Panc1 (cell line): ENCODE measurements at places on chromosomes 12 and 14. TPM values are rescaled to one million over a fixed set of nuclear protein-coding genes. Genes with fewer than 3 reads are reported as not detected.

Gene EGLN3
- total RNA-seq = 3.6 TPM

DNA sequence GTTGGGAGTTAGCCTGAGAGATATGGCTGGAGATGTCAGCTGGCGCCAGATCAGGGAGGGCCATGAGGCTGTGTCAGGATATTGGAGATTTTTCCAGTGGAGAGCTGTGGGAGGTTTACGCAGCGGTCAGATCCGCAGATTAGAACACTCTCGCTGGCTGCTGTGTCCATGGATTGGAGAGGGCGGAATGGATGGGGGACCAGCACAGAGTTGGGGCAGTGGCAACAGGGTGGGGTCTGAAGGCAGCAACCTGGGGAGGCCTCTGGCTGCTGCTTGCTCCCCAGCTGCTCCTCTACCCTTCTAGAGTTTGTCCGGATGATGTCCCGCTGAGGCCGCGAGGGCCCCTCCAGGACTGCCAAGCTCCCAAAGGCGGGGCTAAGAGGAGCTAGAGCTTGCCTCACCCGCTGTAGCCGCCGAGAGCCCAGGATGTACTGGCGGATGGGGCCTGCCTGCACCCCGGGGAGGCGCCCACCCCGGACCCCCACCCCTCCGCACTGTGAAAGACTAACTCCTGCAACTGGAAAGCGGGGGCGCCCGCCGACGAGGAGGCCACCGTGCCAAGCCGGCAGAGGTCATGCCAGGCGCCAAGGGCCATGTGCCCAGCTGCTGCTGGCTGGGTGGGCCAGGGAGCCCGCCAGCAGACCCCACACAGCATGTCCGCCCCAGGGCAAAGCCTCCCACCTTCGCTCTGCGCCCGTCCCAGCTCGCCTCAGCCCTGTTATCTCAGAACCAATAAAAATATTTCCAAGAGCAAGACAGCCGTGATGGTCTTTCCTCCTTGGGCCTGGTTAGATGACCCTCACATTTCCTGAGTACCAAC lies 20.2 kb upstream of the MLEC start:
- H3K27ac ChIP-seq = no peak overlapping the region
- H3K36me3 ChIP-seq = no peaks in the 10 kb centered on the region
- no peak overlapping the region for H3K4me3 ChIP-seq
- no peaks in the 10 kb centered on the region for H3K4me1 ChIP-seq

GRCh38 chr12:107917912-107918800 lies 143.7 kb downstream of the ASCL4 start:
- H3K27ac ChIP-seq = no peak overlapping the region
- peaks cover 2% of the 10 kb centered on the region; the same call in 1 of the 2 replicates for H3K27me3 ChIP-seq
- H3K36me3 ChIP-seq = no peaks in the 10 kb centered on the region

Gene TMEM132C
- total RNA-seq = not detected

Gene CISTR
- not detected for total RNA-seq

Gene FGF23
- not detected for total RNA-seq

GRCh38 chr12:124347805-124348658 lies 53.1 kb downstream of the RFLNA start:
- DNase-seq = no peak
- H3K27ac ChIP-seq = no peak overlapping the region

DNA sequence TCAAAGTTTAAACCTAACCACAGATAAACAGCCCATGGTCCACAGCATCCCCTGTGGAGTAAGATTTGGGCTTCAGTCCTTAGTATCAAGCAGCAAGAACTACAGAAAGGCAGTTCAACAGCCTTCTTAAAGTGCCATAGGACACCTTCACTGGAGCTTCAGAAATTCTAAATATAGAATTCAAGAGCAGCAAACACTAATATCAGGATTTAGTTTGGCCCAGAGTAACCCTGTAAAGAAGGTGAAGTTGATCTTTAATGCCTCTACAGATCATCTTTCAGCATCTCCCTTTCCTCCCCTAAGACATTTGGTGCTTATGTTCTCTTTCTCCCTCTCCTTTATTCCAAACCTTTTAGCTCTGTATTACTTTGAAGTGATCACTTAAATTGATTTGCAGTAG lies 59.5 kb upstream of the ARHGAP5 start:
- no peak for DNase-seq
- H3K27me3 ChIP-seq = no peaks in the 10 kb centered on the region
- no peaks in the 10 kb centered on the region for H3K36me3 ChIP-seq
- H3K4me1 ChIP-seq = no peaks in the 10 kb centered on the region
- no peak overlapping the region for H3K4me3 ChIP-seq

Gene INHBE
- total RNA-seq = 0.59 TPM

DNA sequence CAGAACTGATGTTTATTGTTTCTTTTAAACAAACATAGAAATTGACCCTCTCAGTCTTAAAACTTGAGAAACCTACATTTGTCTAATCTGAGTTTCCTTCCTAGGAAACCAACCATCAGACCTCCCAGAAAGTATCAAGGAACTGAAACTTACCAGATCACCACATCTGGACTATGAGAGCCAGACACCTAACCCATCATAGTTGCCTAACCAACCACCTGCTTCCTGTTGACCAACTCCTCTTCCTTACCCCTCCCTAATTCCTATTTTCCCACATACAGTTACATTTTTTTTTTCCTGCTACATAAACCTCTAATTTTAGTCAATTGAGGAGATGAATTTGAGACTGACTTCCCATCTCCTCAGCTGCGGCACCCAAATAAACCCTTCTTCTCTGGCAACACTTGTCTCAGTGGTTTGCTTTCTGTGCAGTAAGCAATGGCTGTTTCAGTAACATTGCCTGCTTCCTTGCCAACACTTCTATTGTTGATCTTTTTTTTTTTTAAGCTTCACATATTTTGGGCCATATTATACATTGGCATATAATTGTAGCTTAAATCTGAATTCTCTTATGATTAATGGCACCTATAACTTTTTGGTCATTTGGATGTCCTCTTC lies 34.3 kb downstream of the KLRD1 start:
- DNase-seq = no peak
- no peaks in the 10 kb centered on the region for H3K4me1 ChIP-seq
- H3K4me3 ChIP-seq = no peak overlapping the region
- H3K27me3 ChIP-seq = no peaks in the 10 kb centered on the region
- H3K27ac ChIP-seq = no peak overlapping the region

Gene DNAJC22
- total RNA-seq = 1.9 TPM
